Caki2 (cell line): ENCODE measurements at places on chromosomes 7 and 10. TPM values are rescaled to one million over a fixed set of nuclear protein-coding genes. Genes with fewer than 3 reads are reported as not detected.

AKR1D1 gene
- not detected in 2 replicates for total RNA-seq

GRCh38 chr7:39921506-39922175 is 28.4 kb upstream of the CDK13 start:
- DNase-seq = no peak

DNA sequence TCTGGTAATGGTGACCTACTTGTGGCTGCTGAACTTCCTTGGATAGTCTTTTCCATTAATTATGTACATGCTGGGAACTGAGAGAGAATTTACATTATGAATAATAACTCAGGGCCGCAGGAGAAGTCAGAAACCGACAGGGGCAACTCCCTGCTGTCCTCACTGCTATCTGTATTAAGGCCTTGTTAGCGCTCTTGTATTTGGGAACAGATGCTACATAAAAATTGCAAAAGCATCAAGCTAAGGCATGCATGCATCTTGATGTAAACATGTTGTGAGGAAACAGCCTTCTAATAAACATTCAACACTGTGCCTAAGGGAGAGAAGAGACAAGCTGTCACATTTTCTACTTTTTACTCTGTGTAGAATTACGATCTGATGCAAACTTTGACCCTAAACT is 158.4 kb downstream of the PARD3 start:
- no peak for DNase-seq

GRCh38 chr7:17957871-17958270 is 17.6 kb upstream of the SNX13 start:
- no peak for DNase-seq

DNA sequence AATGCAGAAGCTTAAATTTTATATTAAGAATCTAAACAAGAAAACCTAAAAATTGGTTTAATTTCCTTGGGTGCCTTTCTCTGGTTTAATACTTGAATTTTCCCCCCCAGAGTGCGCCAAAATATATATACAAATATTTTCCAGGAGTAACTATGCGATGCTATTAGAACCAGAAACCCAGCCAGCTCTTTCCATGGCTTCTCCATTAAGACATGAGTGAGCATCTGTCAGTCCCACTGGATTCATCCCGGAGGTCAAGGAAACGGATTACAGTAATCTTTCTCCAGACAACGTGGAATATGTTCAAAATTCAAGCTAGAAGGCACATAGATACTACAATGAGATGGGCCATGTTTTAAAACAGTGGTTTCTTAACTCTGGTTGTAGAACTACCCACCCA is 148.8 kb downstream of the TAX1BP1 start:
- DNase-seq = no peak

DNA sequence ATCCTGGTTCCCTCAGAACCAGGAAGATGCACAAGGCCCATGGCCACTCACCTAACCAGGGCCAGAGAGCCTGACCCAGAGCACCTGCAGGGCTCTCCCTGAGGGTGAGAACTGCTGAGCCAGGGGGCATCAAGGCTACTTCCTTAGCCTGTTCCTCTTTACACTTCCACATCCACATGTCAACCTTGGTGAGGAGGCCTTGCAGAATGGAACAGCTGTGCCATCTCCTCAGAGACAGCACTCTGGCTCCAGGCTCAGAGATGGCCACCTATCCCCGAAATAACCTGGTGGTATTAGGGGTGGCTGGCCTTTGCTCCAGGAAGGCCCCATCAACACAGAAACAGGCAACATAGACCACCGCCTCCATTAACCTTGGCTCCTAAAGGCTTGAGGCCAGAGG is 473.0 kb downstream of the RPS24 start:
- no peak for DNase-seq

DNA sequence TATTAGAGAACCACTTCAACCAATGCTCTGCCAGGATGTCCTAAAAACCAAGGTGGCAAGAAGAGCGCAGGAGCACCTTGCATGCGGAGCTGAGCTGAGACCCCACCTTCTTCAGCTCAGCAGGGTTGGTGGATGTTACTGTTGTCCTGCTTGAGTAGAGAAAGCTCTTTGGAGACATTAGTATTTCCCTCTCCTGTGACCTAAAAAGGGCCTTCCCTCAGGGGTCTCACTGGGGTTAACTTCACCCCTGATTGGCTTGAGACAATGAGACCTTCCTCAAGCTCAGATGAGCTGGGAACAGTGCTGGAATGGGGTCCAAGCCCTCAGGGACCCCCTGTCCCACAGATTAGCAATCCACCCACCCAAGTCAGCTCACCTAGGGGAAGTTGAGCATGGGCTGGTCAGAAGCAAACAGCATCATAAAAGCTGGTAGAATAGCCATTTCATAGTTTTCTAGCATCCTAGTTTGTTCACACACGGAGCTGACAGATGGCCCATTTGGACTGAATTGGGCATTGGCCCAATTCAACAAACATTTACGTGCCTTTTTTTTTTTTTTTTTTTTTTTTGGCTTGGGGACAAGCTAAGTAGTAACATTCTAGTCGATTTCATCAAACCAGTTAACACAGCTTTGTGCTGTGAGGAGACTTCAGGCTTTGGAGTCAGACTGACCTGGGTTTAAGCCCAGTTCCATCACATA is 100.6 kb upstream of the HABP2 start:
- DNase-seq = no peak

DNA sequence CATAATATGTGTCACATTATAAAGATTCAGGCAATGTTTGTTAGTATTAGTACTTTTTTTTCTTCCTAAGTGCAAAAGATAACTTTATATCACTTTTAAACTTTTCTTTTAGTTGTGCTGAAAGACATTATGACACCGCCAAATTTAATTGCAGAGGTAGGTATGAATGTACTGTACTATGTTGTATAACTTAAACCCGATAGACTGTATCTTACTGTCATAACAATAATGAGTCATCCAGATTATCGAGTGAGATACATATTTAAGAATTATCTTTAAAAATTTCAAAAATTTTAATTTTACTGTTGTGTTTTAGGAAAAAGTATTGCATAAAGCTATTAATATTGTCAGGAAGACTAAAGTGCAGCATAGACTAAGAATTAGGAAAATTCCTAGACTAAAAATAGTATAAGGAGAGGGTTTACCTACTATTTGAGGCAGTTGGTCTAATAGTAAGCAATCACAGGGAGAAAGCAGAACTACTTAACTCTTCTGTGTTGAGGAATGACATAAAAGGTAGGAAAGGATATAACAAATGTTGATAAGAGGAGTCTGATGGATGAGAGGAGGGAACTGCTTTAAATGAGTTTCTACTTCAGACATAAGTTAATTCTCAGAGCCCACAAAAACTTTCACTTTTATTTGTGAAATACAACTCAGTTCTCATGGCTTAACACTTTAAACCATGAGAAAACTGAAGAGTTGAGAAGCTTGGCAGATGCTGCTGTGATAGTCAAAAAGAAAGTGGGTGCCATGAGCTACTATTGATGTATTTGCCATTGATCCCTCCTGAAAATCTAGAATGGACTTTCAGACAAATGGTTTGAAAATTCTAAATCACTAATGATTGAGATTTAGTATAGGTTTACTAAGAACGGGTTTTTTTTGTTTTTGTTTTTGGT is 67.8 kb downstream of the PTEN start:
- no peak for DNase-seq

DNA sequence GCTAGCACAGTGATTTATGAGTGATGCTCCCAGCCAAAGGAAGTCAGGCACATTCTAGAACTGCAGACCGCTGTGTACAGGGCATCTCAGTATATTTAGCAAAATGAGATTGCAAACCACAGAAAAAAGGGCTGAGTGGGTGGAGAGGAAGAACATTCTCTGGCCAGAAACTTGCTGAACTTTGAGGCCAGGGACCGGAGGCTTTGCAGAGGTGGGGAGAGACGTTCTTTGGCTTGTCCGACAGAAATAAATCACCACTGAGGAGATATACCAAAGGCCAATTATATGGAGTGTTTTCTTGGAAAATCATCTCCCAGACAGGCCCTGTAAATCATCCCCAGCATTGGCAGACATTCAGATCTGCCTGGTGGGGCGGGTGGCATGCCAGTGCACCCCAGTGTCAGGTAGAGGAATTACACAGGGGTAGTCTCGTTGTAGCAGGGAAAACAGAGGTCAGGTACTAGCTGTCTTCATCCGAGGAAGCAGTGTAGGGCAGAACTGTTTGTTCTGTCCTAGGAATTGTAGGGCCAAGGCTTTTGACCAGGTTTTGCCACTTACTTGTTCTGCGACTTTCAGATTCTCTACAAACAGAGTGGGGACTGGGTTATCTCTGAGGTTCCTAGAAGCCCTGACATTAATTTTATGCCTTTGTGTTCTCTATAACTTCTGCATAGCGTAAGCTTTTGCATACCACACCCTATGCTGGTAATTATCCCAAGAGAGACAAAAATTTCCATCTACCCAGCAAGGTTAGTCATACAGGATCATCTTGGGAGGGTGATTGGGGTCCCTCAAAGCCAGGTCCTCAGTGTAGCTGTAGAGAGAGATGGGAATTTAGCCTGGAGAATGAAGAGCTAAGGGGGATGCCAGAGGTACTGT is 655.6 kb downstream of the LRMDA start:
- peak; percentile 86 for DNase-seq

HSPA12A gene
- total RNA-seq = 18.1 and 23.4 TPM in 2 replicates

DNA sequence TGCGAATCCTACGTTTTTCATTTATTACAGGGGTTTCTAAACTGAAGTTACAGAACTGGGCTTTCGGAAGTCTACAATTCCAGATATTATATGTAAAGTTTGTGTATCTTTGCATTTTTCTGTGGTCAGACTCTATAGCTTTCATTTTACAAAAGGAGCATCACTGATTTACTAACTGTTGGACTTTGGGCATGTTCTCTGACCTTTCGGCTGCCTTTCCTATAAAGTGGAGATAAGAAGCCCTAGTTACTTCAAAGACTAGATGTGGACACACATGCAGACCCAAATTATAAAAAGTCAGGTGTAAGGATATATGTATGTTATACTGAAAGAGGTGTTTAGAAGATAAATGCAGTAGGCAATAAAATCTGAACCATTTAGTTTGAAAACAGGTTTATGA is 126.6 kb upstream of the PRKCQ start:
- DNase-seq = no peak

DNA sequence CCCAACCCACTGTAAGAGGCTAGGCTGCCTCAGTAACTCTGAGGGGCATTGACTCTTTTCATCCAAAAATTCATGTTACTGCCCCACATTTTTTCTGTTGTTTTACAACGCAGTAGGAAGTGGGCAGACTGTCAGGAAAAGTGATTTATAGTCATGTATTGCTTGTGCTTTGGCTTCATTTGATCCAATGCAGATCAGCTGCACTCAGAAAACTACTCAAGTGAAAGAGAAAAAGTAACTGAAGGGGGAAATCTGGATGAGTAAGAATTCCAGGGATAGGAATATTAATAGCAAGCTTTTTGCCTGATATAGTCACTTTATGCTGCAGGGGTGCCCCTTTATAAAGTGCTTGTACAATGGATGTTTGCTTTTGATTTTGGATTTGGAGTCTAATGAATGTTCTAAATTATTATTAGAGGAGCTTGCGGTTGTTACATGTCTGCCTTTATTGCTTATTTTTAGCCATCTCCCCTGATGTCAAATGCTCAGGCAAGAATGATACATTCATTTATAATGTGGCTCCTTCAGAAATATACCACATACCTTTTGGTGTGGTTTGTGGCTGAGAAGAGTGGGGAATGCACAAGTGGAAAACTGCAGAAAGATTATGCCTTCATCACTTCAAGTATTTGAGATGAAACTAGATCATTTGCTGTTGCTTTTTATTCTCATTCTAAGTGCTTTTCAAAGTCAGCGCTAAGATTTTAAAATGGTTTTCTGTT is 86.1 kb downstream of the EGFR start:
- DNase-seq = no peak
